ENCODE measurements at places on chromosomes 1 and 21. TPM values are rescaled to one million over a fixed set of nuclear protein-coding genes. Genes with fewer than 3 reads are reported as not detected.

Gene NEK2
- total RNA-seq: 1.1 TPM

Gene NR5A2
- under 0.01 TPM for total RNA-seq

Gene BRINP3
- under 0.01 TPM for total RNA-seq

Gene MCOLN2
- 1.1 TPM for total RNA-seq

Gene FGR
- 10.8 TPM for total RNA-seq

Gene SNRPE
- total RNA-seq: 53.9 TPM

Gene TTC39A
- 0.54 TPM for total RNA-seq

Gene RNU1-2
- under 0.01 TPM for total RNA-seq

Gene CHI3L1
- total RNA-seq: 0.81 TPM

Gene REG4
- total RNA-seq: under 0.01 TPM

Gene MX1
- 86.4 TPM for total RNA-seq

Gene TCP10L
- total RNA-seq: 0.27 TPM

Gene UMODL1
- total RNA-seq: 2.4 TPM

Gene ASPM
- total RNA-seq: 1.3 TPM

Gene AMY2A
- total RNA-seq: not detected

Gene DISP3
- total RNA-seq: under 0.01 TPM

Gene HES5
- total RNA-seq: not detected

Gene ASTN1
- under 0.01 TPM for total RNA-seq

Gene SMCP
- total RNA-seq: not detected

Gene SCAMP3
- total RNA-seq: 55.7 TPM

Gene NBPF20
- total RNA-seq: 0.54 TPM

Gene PCNX2
- total RNA-seq: 28.8 TPM

Gene DIO1
- not detected for total RNA-seq

Gene CFAP74
- total RNA-seq: not detected

Gene OR2T33
- 7.0 TPM for total RNA-seq

Gene PM20D1
- 0.54 TPM for total RNA-seq

Gene SHISAL2A
- 0.27 TPM for total RNA-seq

Gene HTR6
- under 0.01 TPM for total RNA-seq

Gene TSPEAR
- not detected for total RNA-seq

Gene TRABD2B
- not detected for total RNA-seq

Gene PRR9
- not detected for total RNA-seq

Gene CFHR1
- total RNA-seq: not detected

Gene GBP6
- total RNA-seq: under 0.01 TPM

Gene NKAIN1
- total RNA-seq: under 0.01 TPM

Gene CD34
- total RNA-seq: 126 TPM

Gene LINGO4
- total RNA-seq: under 0.01 TPM

Gene OR2T29
- total RNA-seq: not detected

Gene ANGPTL3
- not detected for total RNA-seq

Gene ACTL8
- total RNA-seq: under 0.01 TPM

Gene ATP1A2
- total RNA-seq: not detected

Gene PDE4DIP
- total RNA-seq: 17.0 TPM
